ENCODE measurements at places on chromosomes 7 and 10. TPM values are rescaled to one million over a fixed set of nuclear protein-coding genes. Genes with fewer than 3 reads are reported as not detected.

The PITX3 gene
- total RNA-seq: 1.5 TPM

The TMEM243 gene
- total RNA-seq: 52.0 TPM

The DTX2 gene
- 17.7 TPM for total RNA-seq

The ELN gene
- 56.1 TPM for total RNA-seq

The FAM107B gene
- 27.2 TPM for total RNA-seq

The ANKRD61 gene
- total RNA-seq: not detected

The SYT15 gene
- total RNA-seq: 2.2 TPM

The ZNF736 gene
- 2.0 TPM for total RNA-seq

The PRRT4 gene
- total RNA-seq: 3.5 TPM

The POU6F2 gene
- not detected for total RNA-seq

The SPDYE5 gene
- not detected for total RNA-seq

Data from pericardium fibroblast (primary cell).